GM13976 (cell line): ENCODE measurements at places on chromosomes 7 and 10.

- DNase-seq: no peak
Observed at GRCh38 chr7:111690364-111691111, 128.2 kb upstream of the IMMP2L start.

- DNase-seq: no peak
Observed at GRCh38 chr10:124574456-124575070, 112.9 kb downstream of the LHPP start.

- DNase-seq: no peak
Observed at GRCh38 chr10:75682649-75683557, 251.5 kb downstream of the LRMDA start.

DNA sequence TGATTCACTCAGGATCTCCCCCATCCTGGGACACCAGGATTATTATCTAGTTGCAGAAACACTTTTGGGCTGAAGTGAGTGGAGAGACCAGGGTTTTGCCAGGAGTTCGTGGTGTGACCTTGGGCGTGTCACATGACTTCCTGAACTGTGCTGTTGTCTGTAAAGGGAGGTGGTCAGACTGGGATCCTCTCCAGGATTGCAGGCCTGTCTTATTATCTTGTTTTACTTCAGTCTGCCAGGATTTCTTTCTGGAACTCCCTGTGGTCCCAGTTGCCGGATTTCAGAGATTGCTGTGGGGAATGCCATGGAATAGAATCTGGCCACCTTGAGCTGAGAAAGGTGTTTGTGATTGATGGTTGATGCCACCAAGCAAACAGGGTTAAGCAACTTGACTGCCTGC lies 35.8 kb downstream of the CRCP start:
- no peak for DNase-seq

- no peak for DNase-seq
Observed at GRCh38 chr10:89649051-89649450, 4.0 kb upstream of the PANK1 start.

GRCh38 chr10:49361735-49362568 lies 33.9 kb downstream of the DRGX start:
- DNase-seq: no peak

DNA sequence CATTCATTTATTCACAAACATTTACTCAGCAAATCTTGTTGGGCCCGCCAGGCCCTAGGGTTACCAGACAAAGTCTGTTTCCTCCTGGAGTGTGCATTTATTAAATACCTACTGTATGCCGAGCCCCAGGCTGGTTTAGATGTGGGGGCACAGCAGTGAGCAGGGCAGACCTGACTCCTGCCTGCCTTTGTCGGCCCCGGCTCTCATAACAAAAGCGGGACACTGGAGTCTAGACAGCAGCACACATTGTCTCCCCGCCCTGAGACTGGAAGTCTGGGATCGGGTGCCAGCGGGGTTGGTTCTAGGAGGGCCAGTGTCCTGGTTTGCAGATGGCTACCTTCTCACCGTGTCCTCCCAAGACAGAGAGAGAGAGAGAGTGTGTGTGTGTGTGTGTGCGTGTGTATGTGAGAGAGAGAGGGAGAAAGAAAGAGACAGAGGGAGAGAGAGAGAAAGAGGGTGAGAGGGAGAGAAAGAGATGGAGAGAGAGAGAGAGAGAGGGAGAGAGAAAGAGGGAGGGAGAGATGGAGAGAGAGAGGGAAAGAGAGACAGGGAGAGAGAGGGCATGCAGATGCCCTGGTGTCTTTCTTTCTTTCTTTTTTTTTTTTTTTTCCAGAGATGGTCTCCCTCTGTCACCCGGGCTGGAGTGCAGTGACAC lies 25.9 kb downstream of the ELFN1 start:
- DNase-seq: no peak

GRCh38 chr7:71409550-71410157 lies 277.7 kb downstream of the GALNT17 start:
- DNase-seq: no peak

GRCh38 chr7:150313870-150314269 lies 9.3 kb upstream of the LRRC61 start:
- no peak for DNase-seq

GRCh38 chr10:125549653-125550052 lies 133.3 kb downstream of the TEX36 start:
- DNase-seq: no peak

GRCh38 chr7:151119055-151119415 lies 32.8 kb downstream of the AGAP3 start:
- no peak for DNase-seq

- DNase-seq: no peak
Observed at GRCh38 chr7:1995426-1995825, 237.3 kb downstream of the MAD1L1 start.

DNA sequence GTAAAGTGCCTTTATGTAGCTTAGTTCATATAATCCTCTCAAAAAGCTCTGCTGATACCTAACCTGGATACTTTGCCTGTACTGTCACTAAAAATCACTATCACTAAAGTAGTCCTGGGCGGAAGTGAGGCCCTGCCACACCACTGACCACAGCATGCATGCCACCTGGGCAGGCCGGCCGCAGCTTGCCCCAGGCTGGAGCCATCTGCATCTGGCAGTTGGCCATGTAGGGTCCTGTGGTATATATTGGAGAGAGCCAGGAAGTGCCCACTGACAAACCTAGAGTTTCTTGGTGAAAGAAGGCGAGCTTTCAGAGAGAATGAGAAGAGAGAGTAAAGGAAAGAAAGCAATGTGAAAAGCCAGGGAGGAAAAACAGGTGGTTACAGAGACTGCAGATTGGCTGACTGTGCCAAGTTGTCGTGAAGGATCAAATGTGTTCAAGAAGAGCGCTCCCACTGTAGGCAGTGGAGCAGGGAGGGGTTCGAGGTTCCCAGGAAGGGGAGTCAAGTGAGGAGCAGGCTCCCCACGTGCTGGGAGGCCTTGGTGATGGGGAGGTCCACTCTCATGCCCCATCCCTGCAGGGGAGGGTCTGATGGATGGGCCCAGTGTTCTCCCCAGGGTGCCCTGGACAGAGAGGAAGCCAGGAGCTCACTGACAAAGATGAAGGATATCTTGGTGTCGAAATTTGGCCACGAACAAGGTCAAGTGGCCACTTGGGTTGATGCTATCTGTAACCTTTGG lies 13.6 kb downstream of the LOXL4 start:
- DNase-seq: no peak

GRCh38 chr7:158992759-158993158 lies 136.4 kb downstream of the DYNC2I1 start:
- DNase-seq: no peak

DNA sequence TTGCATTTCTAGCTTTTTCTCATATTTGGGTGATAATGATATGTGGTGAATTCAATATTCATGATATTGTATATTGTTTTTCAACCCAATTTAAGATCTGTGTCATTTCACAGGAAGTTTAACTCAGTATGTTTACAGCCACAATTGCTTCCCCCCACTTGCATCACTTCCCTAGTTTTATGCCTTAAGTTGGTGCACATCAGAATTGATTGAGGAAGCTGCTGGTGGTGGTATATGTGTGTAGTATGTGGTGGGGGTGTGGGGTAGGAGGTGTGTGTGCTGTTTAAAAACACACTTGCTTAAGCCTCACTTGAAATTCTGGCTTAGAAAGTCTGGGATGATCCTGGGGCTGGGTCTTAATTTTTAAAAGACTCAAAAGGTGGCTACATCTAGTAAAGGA lies 245.1 kb upstream of the AOAH start:
- no peak for DNase-seq

DNA sequence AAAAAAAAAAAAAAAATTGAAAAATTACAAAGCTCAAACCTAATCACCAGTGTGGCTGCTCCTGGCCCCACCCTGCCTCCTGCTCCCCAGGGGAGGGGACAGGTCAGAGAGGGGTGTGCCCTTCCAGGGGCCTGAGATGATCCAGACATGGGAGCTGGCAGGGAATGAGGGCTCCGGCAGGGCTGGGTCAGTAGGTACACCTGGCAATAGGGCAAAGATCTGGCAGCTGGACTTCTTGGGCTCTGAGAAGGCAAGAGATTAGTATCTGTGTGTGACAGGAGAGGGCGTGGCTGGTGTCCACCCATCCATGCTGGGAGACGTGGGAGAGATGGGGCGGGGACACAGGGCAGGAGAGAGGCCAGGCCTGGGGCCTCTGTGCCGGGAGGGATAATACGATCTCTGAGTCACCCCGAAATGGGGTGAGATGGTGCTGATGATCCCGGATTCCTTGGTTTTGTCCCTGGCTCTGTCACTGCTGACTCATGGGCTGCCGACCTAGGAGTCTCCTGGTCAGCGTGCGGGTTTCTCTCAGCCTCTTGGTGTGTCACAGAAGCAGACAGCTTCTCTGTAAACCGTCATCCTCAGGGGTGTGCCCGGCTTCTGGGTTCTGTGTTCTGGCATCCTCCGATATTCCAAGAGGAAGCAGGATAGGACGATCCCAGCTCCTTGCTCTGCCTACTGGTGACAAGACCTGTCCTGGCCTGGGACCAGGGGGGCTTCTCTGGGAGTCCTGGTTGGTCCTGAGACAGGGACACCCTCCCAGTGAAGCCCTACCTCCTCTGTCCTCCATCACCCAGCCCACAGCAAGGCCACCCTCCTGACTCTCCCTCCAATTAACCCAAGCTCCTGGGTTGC lies 8.2 kb upstream of the CLDN4 start:
- DNase-seq: peak; percentile 25

DNA sequence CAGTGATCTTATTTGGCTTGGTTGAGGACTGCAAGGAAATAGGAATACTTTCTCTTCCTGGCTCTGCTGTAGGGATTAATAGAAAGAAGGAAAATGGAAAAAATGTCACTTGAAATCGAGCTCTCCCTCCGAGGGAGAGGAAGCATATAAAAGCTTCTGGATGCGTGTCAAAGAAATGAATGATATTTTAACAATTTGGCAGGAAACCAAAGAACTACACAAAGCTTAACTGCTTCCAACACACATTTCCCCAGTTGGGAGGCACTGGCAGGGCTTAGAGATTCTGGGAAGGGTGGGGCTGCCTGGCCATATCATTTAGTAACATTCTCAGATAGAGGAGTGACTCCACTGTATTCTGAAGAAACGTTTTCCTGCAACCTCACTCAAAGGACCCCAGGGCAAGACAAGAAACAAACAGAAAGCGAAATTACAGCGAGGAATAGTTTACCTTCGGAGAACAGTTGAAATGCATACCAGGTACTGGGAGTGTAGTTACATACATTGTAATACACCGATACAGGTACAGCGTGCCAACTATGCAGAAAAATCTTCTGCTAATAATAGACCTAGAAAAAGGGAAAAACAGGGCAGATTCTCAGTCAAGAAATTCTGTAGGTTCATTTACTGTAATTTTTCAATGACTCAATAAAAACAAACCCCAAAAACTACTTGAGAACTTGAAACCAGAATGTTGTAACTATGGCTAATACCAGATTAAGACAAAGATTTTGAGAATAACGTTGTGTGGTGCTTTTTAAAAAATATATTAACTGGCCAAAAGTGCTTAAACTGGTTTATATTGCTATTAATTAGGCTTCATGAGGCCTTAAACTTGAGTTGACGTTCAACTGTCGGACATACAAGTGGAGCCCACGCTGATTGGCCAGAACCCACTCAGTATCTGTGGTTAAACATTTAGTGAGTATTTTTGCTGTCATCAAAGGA lies 75.7 kb upstream of the ASAH2 start:
- DNase-seq: no peak

- no peak for DNase-seq
Observed at GRCh38 chr7:41889472-41889871, 186.6 kb upstream of the INHBA start.

- DNase-seq: no peak
Observed at GRCh38 chr7:85719981-85720953, 533.4 kb upstream of the SEMA3D start.

- no peak for DNase-seq
Observed at GRCh38 chr7:116877443-116878217, 15.2 kb downstream of the CAPZA2 start.
